ENCODE measurements at places on chromosomes 7 and 10.

- DNase-seq = no peak
These were observed 137.2 kb downstream of the ARHGAP22 start for GRCh38 chr10:48467669-48468068.

- no peak for DNase-seq
These were observed 193.9 kb upstream of the PPP2R2D start for GRCh38 chr10:131706952-131707351.

DNA sequence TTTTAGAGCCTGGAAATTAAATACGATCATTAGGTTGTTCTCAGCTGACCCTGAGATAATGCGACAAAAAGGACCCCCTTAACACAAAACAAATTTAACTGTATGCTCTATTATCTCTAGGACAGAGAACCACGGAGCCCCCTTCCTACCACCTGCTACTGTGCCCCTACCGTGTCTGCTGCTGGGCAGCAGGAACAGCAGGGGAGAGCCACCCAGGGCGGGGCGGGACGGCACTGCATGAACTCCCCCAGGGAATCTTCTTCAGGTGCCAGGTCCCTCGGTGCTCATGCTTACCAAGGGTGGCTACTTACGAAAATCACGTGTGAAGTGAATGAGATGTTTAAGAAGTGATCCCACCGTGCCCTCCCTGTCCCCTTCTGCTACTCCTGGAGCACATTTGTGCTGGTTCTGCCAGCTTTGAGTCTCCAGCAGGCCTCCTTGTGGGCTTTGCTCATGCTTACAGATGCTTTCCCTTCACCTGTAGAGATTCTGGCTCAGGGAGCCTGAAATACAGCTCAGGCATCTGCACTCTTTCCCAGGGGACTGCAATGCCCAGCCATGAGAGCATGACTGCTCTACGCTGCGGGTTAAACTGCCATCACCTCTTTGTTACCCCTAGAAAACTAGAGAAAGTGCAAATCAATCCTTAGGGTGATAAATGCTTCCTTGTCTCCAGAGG, 59.9 kb downstream of the MRPL32 start:
- DNase-seq = no peak

- DNase-seq = no peak
These were observed 135.8 kb downstream of the RGS10 start for GRCh38 chr10:119406601-119407253.

DNA sequence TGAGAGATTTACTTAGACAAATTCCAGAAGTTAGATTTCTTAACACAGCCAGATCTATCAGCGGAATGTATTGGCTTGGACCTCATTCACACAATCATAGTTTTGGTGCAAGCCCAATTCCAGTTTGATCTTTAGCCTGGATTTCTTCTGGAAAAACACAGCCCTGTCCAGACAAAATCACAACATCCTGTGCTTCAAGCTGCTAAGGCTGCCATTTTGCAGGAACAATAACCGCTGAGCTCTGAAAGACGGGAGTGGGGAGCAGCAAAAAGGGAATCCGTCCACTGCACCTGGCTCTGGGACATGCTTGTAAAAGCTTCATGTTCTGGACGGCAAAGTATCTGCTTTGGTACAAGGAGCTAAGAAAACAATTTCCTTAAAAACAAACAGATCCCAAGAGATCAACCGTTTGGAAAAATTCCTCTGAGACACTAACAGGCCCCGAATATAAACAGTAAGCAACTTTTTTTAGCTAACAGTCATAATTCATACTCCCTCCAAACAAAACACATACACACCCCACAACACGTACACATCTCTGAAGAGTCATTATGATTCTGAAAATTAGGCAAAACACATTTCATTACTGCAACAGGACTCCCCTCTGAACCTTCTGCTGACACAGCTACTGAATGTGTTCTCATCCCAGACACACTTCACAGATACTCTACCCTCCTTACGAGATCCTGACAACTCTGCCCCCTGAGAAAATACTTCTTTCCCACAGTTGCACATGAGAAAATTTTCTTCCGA, 32.4 kb downstream of the ITIH5 start:
- DNase-seq = no peak

GRCh38 chr10:2223548-2224320, 486.4 kb upstream of the ADARB2 start:
- no peak for DNase-seq
